Diencephalon (tissue), 1 donor: ENCODE measurements at places on chromosomes 7 and 10. TPM values are rescaled to one million over a fixed set of nuclear protein-coding genes. Genes with fewer than 3 reads are reported as not detected.

Gene FGF8
- 0.69 TPM for total RNA-seq

Gene FAM13C
- total RNA-seq = 44.3 TPM

Gene ELN
- total RNA-seq = 33.2 TPM

Gene CYP26C1
- 0.23 TPM for total RNA-seq

Gene TRDMT1
- total RNA-seq = 29.5 TPM

Gene KCND2
- 137 TPM for total RNA-seq

Gene HSPA12A
- 41.1 TPM for total RNA-seq

Gene TMEM225B
- total RNA-seq = 0.23 TPM

Gene SPDYE2
- total RNA-seq = 0.23 TPM

Gene EGFR
- 24.0 TPM for total RNA-seq

Gene SYT15
- 2.1 TPM for total RNA-seq

Gene KIF5B
- 127 TPM for total RNA-seq

Gene BLVRA
- 16.8 TPM for total RNA-seq

Gene SLC26A3
- total RNA-seq = not detected

Gene SLC12A9
- 27.9 TPM for total RNA-seq

Gene ICA1
- total RNA-seq = 64.4 TPM

Gene SLC39A12
- 20.1 TPM for total RNA-seq

Gene CTAGE6
- not detected for total RNA-seq

Gene INTS1
- 38.1 TPM for total RNA-seq

Gene ATP6V0A4
- 0.69 TPM for total RNA-seq

Gene PDGFA
- 52.6 TPM for total RNA-seq

Gene TFR2
- 9.2 TPM for total RNA-seq

Gene NUDCD3
- 97.8 TPM for total RNA-seq

Gene IFIT5
- 51.7 TPM for total RNA-seq

Gene RPEL1
- not detected for total RNA-seq

Gene SLC16A12
- 3.9 TPM for total RNA-seq

Gene TMEM236
- total RNA-seq = 0.23 TPM

Gene ZNF248
- 56.1 TPM for total RNA-seq

Gene CALHM3
- not detected for total RNA-seq
